ENCODE measurements at places on chromosomes 12 and 14.

DNA sequence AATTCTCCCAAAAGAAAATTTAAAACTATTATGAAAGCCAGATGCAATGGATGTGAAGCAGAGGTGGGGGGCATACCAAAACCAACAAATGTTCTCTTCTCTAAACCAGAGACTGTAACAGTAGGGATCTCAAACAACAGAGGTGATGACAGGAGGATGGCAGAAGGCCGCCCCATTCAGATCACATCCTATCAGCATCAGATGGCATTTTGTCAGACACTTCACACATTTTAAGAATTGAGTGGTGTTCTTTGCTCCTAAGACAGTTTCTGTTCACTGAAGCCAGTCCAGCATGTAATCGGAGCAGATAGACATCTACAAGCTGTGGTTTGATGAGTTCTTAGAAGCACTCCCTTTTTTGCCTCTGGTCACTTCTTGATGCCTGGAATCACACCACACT lies 59.6 kb upstream of the SRRM4 start:
- DNase-seq = no peak

- DNase-seq = no peak
Observed at GRCh38 chr12:131102991-131103668, 149.4 kb downstream of the ADGRD1 start.

GRCh38 chr14:104044016-104044415 lies 41.5 kb upstream of the ASPG start:
- DNase-seq = no peak

- DNase-seq = no peak
Observed at GRCh38 chr14:63777024-63777423, 49.2 kb upstream of the SGPP1 start.

DNA sequence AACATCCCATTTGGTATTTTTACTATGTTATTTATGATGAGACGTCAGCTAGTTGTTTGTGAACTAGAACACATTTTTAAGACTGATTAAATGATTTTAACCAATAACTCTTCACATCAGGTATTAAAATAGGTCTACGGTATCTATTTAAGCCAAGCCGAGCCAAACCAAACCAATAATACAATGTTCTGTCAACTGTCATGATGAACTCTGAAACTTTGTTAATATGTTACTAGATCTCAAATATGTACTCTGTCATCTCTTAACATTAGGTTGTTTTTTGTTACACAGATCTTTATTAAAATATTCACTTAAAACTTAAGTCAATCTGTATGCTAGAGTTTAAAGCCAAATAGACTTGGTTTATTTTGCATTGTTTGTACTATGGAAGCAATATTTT lies 1.0 kb downstream of the ART4 start:
- no peak for DNase-seq

DNA sequence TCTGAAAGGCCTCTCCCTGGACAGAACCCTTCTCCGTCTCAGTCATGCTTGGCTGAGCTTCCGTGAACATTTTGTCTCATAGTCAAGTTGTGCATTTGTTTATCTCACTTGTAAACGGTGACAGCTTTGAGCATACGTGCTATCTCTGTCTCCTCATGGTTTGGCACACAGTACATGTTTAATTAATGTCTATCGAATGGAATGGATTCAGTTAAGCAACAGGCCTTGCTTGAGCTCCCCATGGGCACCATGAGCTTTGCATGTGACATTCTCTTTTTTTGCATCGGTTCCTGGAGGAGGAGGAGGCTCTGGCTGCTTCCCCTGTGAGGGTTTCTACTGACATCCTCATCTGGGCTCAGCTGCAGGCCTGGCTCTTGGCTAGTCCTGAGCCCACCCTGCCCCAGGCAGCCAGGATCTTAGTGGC lies 80.0 kb downstream of the PRIMA1 start:
- DNase-seq = no peak

GRCh38 chr12:109583733-109584132 lies 10.1 kb downstream of the MVK start:
- no peak for DNase-seq

DNA sequence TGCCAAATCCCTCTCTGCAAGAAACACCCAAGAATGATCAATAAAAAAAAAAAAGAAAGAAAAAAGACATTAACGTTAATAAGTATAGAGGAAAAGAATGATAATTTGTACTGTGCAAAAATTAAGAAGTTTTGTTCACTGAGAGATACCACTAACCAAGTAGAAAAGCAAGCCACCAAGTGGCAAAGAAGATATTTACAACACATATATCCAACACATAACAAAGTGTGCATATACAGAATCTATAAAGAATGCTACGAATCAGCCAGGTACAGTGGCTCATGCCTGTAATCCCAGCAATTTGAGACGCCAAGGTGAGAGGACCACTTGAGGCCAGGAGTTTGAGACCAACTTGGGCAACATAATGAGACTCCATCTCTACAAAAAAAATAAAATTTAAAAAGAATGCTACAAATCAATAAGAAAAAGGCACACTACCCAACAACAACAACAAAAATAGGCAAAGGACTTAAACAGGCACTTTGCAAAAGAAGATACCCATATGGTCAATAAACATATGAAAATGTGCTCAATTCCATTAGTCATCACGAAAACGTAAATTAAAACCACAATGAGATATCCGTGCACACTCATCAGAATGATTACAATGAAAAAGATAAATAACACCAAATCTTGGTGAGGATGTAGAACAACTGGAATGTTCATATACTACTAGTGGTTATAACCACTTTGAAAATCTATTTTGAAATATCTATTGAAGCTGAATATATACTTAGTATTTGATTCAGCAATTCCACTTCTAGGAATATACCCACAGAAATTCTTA lies 19.8 kb downstream of the GALNT4 start:
- no peak for DNase-seq

DNA sequence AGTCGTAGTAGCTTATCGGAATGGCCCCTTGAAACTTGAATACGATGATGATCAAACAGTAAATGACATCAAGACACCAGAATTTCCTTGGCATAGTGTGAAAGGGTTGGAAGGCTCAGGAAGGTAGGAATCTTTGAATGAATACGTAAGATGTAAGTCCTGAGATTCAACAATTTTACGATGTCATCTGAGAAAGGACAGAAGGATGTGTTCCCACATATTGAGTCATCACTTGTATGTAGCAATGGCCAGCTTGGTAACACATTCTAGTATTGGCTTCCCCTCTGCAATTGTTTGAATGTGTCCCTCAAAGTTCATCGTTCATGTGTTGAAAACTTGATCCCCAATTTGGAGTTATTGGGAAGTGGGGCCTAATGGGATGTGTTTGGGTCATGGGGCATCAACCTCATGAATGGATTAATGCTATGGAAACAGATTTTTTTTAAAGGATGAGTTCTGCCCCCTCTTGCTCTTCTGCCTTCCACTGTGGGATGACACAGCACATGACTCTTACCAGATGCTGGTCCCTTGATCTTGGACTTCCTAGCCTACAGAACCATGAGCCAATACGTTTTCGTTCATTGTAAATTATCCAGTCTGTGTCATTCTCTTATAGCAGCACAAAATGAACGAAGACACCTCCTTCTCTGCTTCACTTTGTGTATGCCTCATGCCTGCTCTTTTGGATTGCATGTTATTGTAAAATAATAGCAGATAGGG lies 284.6 kb downstream of the BCAT1 start:
- DNase-seq = no peak

DNA sequence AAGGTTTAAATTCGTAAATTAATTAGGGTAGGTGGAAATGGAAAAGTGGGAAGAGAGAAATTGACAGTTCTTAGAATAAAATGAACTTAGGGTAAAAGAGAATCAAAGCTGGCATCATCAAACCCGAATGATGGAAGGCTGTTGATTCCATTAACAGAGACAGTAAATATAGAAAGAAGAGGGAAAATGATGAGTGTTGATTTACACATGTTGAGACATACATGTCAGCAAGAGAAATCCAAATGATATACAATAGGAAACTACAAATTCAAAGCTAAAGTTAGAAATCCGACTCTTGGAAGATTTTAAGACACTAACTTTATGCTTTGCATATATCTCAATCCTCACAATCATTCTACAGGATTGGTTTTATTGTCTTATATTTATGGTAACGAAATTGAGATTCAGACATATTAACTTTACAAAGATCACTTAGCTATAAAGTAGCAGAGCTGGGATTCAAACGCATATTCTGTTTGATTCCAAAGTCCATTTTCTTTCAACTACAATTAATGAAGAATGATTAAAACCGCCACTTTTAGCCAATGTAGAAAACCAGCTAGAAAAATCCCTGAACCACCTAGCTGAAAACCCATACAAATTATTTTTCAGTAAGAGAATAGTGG lies 30.2 kb downstream of the LIMA1 start:
- DNase-seq = no peak

- DNase-seq = peak; percentile 10
Observed at GRCh38 chr12:46933947-46934346, 108.2 kb upstream of the SLC38A4 start.

DNA sequence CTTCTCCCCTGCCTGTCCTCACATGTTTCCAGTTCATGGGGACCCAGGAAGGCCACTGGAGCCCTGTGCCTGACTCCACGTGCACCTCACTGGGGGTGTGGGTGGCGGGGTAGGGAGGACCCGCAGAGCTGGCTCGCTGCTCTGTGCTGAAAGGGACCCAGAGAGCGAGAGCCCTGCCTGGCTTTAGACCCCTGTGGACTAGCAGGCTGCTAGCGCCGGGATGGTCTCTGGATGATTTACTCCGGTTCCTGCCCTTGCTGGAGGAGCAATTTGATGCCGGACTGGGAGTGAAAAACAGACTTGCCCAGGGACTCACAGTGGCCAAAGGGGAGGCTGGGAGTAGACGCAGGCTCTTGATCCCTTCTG lies 49.0 kb downstream of the NTF3 start:
- DNase-seq = no peak

DNA sequence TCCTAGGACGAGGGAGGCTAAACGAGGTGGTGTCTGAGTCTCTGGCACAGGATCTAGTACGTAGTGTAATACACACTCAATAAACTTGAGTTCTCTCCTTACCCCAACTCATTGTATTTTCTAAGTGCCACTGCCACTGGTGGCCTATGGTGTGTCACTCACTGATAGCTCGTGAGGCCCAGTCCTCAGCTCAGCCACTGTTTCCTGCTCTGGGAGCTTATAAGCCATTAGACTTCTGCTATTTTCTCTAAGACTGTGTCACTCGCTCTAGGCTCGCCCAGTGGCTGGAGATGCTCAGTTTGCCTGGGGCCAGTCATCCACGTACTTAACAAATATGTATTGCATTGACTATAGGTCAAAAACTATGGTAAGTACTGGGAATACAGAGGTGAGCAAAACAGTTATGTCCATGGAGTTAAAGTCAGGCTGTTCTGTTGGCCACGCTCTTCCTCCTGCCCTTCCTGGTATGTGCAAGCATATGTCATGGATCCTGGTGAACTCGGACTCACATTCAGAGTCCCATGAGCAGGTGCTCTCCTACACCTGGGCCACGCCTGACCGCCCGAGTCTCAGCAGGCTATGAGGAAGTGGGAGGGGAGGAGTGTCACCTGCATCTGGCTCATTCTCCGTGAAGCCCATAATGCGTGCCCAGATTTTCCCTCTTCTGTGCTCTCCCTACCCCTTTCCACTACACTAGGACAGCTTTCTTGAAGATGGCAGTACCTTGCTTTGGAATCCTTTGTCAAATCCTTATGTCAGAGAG lies 41.6 kb downstream of the DEGS2 start:
- DNase-seq = no peak

GRCh38 chr12:121893961-121894460 lies 5.4 kb downstream of the PSMD9 start:
- DNase-seq = no peak

DNA sequence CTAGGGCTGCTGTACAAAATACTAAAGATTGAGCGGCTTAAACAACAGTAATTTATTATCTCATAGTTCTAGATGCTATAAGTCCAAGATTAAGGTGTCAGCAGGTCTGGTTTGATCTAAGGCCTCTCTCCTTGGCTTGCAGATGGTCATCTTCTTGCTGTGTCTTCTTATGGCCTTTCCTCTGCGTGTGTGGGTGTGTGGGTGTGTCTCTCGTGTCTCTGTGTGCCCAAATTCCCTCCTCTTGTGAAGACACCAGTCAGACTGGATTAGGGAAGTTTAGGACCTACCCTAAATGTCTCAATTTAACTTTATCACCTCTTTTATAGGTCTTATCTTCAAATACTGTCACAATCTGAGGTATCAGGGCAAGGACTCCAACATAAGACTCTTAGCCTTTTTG lies 28.3 kb downstream of the DDHD1 start:
- no peak for DNase-seq

- no peak for DNase-seq
Observed at GRCh38 chr12:27143256-27144069, 61.1 kb upstream of the C12orf71 start.

- DNase-seq = peak; percentile 54
Observed at GRCh38 chr14:68719634-68720384, 73.1 kb downstream of the ZFP36L1 start.

- no peak for DNase-seq
Observed at GRCh38 chr12:64621257-64621942, 11.1 kb downstream of the RASSF3 start.

- no peak for DNase-seq
Observed at GRCh38 chr12:125269276-125269675, 204.0 kb downstream of the AACS start.

DNA sequence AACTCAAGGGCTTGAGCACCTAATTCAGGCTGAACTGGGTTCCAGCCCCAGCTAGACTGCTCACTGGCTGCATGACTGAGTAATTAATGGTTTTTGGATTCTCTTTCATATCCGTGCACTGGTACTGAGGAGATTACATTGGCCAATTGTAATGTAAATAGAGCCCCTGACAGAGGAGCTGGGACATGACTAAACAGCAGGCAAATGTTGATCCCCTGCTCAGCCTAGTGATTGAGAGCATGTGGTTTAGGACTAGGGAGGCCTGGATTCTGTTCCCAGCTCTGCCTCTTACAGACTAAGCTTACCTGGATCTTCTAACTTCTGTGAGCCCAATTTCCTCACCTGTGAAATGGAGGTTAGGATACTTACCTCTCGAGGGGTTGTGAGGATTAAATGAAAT lies 204.3 kb downstream of the ESR2 start:
- DNase-seq = no peak

Measured in CD4-positive, alpha-beta T cell treated with Interleukin-10 for 1 hour (primary cell).